ENCODE measurements at places on chromosomes 3 and 15. TPM values are rescaled to one million over a fixed set of nuclear protein-coding genes. Genes with fewer than 3 reads are reported as not detected.

GRCh38 chr15:39406485-39406884 is 174.4 kb upstream of the THBS1 start:
- DNase-seq: no peak

GRCh38 chr3:110528305-110529121 is 543.1 kb upstream of the NECTIN3 start:
- no peak for DNase-seq

Gene LMAN1L
- not detected for total RNA-seq

GRCh38 chr3:28651159-28651558 is 302.5 kb upstream of the AZI2 start:
- no peak for DNase-seq

Gene SNRPN
- 299 TPM for total RNA-seq

Gene OXTR
- total RNA-seq: 11.8 TPM

Gene CPNE9
- 0.66 TPM for total RNA-seq

DNA sequence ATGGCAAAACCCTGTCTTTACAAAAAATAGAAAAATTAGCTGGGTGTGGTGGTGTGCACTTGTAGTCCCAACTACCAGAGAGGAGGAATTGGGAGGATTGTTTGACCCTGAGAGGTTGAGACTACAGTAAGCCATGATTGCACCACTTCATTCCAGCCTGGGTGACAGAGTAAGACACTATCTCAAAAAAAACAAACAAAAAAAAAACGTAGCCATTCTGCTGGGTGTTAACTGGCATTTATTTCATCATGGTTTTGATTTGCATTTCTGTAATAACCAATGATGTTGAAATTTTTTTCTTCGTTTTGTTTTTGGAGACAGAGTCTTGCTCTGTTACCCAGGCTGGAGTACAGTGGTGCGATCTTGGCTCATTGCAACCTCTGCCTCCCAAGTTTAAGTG is 63.3 kb downstream of the RPLP1 start:
- no peak for DNase-seq

Gene ANKRD63
- not detected for total RNA-seq

DNA sequence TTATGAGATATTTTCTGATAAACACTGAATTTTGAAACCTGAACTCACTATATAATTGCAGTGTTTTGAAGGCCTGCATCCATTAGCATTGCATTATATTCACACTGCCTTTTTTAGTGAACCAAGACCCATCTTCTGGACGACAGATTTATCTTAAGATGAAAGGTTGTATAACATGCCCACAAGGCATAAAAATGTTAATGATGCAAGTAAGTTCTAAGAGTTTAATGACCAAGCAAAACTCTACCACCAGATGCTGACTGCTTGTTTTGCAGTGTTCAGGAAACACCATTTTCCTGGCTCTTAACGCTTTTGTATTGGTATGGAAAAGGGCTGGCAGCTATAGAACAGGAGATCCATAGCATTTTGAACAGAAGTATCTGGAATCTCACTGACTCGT is 46.1 kb downstream of the USP50 start:
- no peak for DNase-seq

Gene LSG1
- total RNA-seq: 38.3 TPM

Gene PARP15
- 0.27 TPM for total RNA-seq

Gene ADGRG7
- 0.63 TPM for total RNA-seq

Gene DAZL
- total RNA-seq: not detected

DNA sequence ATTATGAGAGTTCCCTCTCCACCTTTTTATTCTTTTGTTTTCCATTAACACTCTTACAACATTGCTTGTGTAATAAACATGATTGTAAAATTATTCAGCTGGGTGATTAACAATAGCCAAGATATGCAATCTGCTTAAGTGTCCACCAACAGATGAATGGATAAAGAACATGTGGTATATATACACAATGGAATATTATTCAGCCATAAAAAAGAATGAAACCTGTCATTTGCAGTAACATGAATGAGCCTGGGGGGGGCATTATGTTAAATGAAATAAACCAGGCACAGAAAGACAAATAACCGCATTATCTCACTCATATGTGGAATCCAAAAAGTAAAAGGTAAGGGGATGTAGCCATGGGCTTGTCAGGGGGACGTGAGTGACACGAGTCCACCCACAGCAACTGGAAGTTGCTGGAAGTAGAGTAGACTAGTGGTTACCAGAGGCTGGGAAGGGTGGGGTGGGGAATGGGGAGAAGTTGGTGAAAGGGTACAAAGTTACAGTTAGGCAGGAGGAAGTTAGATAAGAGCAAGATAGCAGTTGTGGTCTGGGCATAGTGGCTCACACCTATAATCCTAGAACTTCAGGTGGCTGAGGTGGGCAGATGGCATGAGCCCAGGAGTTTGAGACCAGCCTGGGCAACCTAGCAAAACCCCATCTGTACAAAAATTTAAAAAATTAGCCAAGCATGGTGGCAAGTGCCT is 28.7 kb upstream of the CD47 start:
- DNase-seq: no peak

GRCh38 chr3:165518346-165518745 is 318.9 kb downstream of the BCHE start:
- DNase-seq: no peak

GRCh38 chr15:93520206-93520605 is 431.2 kb upstream of the RGMA start:
- DNase-seq: peak; percentile 78

Gene AP4E1
- 7.9 TPM for total RNA-seq

Gene DUOX2
- 0.13 TPM for total RNA-seq

DNA sequence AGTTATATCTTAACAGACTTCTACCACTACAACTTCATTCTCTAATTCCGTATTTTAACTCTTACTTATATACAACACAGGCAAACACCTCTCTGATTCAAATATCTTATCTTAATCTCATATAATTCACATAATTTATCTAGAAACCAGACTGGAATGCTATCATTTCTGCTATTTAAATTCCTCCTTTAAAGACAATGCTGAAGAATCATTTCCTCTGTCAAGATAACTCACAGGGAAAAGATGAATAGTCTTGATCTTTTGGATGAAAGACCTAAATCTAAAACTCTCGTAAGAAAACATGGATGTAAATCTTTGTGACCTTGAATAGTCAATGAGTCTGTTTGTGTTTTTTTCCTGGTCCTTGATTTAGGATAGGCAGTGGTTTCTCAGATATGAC is 135.3 kb upstream of the PLXND1 start:
- DNase-seq: no peak

DNA sequence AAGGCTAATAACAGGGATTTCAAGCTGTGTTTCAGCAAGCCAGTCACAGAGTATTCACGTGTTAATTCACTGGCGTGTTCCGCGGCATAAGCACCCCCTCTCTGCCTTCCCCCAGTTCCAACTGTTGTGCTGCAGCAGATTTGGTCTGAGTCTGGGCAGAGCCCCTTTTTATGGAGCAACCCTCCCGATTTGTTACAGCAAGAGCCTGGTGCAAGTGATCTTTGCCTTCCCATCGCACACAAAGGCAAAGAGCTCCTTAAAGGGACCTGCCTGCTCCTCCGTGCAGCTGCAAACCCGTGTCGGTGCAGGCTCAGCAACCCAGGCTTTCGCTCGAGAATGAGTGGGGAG is 170.5 kb downstream of the KCNAB1 start:
- DNase-seq: no peak

DNA sequence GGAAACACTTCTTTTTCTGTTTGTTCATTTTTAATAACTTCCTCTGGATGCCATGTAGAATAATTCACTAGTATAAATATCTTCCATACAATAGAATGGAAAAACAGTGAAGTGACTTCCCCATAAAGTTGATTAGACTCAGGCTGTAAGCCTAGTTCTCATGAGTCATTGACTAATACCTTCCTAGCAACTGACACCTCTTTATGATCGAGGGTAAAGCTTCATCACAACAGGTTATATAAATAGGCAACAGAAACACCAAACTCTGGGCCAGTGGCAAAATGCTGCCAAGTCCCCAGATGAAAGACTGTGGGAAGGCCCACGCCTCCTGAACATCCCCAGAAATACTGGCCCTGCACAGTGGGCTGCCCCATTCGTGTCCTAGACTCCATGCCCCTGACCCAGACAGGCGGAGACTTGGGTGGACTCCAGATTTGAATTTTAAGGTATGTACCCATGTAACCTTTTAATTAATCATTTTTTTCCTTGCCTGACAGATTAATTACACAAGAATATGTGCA is 71.3 kb upstream of the TBC1D23 start:
- no peak for DNase-seq

Gene C3orf52
- total RNA-seq: 5.2 TPM

Gene NR2E3
- 0.77 TPM for total RNA-seq

DNA sequence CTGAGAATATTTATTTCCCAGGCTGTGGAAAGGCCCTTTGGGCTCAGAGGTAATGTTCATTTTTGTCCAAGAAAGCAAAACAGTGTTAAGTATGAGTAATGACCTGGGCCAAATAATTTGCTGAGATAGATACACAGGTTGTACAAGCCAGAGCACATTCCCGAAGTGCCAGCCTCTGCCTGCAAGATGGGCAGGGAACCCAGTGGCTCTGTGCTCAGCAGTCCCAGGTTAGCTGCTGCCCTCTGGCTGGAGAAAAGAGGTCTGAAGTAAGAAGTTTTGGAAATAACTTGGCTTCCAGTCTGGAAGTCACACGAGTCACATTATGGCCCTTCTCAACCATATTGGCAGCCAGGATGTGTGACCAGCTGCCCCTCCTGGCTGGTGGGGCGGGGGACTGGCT is 20.2 kb downstream of the MYZAP start:
- peak; percentile 57 for DNase-seq

Gene KNG1
- total RNA-seq: not detected

- no peak for DNase-seq
Observed at GRCh38 chr3:156548041-156548687, 6.8 kb downstream of the SSR3 start.

Gene FOXL2
- total RNA-seq: 0.13 TPM

GRCh38 chr3:168847291-168847883 is 751.7 kb upstream of the GOLIM4 start:
- DNase-seq: no peak

GRCh38 chr3:78402720-78403119 is 1362.8 kb downstream of the ROBO2 start:
- no peak for DNase-seq

DNA sequence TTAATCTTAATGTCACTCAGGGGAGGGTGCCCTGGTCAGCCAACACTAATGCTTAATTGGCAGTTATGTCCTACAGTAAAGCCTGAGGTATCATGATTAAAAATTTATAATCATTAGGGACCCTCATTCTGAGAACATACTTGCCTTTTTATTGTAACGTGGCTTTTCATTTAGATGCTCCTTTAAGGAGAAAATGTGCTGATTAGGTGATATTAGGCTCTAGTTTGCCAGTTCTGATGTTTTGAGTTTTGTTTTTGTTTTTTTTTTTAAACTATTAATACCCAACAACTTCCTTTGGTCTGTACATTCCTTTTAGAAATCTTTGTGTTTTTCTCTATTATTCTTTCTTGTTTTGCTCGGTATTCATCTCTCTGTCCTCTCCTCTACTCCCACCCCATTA is 10.3 kb downstream of the GTF2E1 start:
- DNase-seq: no peak

Gene CCDC9B
- 0.42 TPM for total RNA-seq

DNA sequence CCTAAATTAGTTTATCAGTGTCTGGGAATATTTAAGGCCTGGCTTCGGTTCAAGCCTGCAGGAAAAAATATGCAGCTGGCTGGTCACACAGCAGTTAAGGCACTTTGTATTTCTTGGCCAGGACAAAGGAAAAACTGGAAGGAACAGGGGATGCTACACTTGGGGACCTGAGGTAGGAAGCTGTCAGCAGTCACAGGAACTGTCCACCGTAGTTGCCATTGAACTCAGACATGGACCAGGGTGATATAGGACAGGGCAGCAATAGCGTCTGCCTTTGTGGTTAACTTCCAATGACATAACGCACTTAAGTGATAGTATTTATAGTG is 49.1 kb downstream of the NR1D2 start:
- DNase-seq: no peak

GRCh38 chr3:17088602-17089313 is 204.0 kb downstream of the PLCL2 start:
- no peak for DNase-seq

Gene MYH15
- total RNA-seq: 0.15 TPM

DNA sequence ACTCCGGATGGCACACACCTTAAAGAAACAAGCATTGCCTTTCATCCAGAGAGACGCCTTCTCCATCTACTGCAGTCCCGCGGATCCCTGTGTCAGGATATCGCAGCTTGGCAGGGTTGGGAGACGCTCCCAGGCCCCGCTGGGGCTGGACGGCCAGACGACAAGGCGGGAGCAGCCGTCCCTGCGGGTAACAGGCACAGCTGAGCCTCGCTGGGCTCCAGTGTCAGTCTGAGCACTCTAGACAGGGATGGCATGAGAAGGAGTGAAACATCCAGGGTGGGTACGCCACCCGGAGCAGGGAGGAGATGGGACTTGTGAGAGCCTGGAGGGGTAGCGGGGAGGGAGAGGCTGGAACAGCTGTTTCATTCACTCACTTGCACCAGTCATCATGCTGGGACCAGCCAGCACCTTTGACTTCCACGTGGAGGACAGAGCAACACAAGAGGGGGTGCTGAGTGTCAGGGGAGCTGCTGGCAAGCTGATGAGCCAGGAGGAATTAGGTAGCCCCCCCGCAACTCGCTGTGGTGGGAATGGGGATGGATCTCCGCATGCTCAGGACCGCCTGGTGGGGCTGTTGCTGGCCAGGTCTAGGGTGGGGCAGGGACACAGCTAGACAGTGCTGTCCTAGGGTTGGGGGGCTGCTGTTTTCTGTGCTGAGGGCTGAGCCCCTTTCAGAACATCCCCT is 31.6 kb upstream of the SNRPA1 start:
- DNase-seq: peak; percentile 35

DNA sequence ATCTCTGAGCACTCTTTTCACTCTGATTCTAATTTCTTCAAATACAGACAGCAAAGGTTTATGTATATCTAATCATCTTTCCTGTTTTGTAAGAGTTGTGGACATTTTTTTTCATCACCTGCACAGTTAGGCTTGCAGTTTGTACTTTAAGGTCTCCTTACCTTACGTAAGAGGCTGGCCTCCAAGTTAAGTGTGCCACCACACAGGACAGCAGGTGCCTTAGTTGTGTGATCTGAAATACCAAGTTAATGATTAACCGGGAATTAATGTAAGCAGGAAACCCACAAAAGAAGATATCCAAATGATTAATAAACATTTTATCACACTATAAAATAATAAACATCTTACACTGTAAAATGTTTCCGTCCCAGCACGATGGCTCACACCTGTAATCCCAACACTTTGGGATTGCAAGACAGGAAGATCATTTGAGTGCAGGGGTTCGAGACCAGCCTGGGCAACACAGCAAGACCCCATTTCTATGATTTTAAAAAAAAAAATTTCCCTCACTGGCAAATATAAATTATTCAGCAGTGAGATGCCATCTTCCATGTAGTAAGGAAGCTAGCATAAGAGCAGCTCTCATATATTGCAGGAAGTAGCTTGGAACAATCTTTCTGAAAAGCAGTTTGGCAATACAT is 87.7 kb upstream of the LIMD1 start:
- DNase-seq: no peak

DNA sequence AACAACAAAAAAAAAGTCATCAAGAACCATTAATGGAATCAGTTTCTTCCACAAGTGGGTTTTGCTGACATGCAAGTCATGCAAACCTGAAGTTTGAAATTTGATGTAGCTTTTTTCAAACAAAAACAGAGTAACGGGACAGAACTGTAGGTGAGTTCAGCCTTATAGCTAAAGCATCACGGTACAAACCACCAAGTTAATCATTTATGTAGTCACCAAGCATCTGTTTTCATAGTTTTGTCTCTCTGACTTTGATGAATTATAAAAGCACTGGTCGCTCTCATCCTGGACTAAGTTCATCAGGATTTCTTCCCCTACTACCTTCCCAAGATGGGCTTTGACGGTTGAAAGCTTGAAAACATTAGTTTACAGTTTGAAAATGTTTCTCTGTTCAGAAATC is 117.0 kb upstream of the SAMMSON start:
- no peak for DNase-seq

- DNase-seq: no peak
Observed at GRCh38 chr15:101496198-101496986, 6.9 kb upstream of the PCSK6 start.

Data from endodermal cell (in vitro differentiated cells).